ENCODE measurements at places on chromosomes 11 and 22.

DNA sequence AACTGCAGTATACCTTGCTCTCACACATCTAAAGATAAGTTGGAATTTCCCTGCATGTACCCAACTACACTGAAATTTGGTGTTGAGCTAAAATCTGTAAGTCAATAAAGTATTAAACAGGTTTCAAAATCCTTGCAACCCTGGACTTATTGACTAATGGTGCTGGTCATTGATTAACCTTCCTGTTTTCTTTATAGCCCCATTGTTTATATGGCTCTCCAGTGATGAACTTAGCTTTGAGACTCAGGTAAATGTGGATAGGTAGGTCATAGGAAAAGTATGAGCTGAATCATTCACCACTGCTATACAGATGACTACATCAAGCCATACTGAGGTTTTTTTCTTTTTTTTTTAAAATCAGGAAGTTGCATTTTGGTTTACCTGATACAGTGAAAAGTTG, 132.7 kb downstream of the FAT3 start:
- no peak for DNase-seq

DNA sequence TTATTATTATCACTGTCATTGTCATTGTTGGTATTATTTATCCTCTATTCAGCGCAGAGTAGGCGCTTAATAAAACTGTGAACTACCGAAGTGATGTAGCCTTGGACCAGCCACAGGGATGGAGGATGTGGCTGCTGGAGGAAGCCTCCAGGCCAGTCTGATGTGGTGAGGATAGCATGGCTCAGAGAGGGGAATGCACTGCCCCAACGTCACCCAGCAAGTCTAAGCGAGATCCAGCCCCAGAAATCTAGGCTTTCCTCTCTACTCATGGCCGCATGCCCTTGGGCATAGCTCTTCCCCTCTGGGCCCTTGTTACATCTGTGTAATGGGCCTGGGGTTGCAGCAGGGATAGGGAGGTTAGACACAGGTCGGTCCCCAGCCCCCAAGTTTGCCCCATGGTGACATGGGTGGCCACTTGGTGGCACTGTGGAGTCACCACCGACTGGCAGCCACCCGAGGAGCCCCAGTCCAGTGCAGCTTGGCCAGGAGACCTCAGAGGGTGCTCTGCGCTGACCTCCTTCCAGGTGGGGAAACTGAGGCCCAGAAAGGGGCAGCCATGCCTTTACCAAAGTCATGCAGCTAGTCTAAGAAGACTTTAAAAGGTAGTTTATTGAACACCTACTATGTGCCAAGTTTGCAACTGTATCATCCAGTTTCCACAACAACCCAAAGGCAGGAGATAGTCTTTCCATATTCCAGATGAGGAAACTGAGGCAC, 395.7 kb downstream of the MN1 start:
- no peak for DNase-seq

DNA sequence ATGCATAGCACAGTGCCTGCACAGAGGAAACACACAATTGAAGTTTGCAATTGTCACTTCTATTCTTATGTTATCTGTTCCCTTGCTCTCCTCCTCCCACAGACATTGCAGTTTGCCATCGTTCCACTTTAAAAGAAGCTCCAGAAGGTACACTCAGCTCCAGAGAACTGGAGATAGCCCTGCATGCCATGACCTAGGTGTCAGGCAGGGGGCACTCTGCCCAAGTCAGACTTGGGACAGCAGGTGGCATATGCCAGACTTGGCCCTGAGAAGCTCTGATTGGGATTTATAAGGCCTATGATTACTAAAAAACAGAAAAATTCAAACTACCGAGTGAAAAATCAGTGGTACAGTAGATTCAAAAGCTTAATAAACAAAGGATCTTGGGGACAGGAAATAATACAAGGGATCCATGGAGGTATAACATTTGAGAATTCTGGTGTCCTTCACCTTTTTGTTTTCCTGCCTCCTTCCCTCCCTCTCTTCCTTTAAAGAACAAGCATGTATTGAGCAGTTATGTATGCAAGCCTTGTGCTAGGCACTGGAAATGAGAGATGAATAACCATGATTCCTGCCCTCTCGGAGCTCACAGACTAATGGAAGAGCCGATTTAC, 40.0 kb downstream of the TENM4 start:
- no peak for DNase-seq

- no peak for DNase-seq
Observed at GRCh38 chr11:65417702-65418430, 4.7 kb upstream of the NEAT1 start.

DNA sequence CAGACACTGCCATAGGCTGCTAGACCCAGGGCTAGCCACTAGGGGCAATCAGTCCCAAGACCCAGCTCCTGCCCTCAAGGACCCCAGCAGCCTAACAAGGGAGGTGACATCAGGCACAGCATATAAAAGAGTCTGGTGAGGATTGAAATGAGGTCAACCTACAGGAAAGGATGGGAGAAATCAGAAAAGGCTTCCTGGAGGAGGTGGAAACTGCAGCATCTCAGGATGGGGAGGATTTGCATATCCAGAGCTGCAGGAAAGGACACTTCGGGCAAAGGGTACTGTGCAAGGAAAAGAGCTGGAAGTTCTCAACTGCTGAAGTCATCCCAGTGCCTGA, 2.9 kb upstream of the ARFGAP2 start:
- DNase-seq, result no peak

- DNase-seq, result no peak
Observed at GRCh38 chr11:76579056-76579751, 91.3 kb downstream of the LRRC32 start.

DNA sequence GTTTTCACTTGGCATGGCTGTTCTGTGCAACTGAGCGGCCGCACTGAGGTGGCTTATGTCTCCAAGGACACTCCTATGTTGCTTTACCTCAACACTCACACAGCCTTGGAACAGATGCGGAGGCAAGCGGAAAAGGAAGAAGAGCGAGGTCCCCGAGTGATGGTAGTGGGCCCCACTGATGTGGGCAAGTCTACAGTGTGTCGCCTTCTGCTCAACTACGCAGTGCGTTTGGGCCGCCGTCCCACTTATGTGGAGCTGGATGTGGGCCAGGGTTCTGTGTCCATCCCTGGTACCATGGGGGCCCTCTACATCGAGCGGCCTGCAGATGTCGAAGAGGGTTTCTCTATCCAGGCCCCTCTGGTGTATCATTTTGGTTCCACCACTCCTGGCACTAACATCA, 2.1 kb downstream of the CLP1 start:
- no peak for DNase-seq

DNA sequence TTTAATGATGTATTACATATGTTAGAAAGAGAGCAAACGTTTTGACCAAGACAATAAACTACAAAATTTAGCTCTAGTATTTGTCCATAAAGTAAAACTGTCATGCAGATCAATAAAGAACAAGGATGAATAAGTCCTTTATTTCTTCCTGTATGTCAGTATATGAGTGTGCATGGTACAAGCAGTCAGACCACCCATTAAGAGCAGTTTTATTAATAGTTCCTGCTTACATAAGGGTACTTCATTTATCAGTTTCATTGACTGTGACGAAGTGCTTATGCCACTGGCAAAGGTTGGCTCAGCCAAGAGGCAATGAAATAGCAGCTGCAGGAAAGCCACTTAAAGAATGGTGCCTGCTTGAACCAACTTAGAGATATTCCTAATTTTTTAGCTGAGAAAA, 913.0 kb upstream of the CNTN5 start:
- DNase-seq, result no peak

GRCh38 chr11:47177846-47178245, 1.2 kb upstream of the ARFGAP2 start:
- DNase-seq, result no peak

GRCh38 chr11:34594603-34595002, 26.3 kb upstream of the EHF start:
- DNase-seq, result no peak

- DNase-seq, result no peak
Observed at GRCh38 chr11:69157156-69157821, 1.6 kb downstream of the SMIM38 start.

DNA sequence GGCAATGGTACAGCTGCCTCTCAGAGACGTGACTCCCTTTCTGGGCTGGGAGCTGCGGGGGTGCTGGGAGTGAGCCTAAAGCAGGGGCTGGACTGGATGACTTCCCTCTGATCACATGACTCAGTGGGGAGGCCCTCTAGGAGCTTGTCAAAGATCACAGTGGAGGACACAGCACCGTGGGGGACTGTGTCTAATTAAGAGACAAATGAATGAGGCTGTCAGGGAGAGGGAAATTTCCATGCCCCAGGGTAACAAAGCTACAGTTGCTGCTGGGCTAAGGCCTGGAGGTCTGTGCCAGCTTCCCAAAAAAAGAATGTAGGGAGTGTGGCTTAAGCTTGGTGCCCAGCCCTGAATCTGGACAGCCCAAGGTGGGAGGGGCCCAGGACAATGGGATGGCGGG, 262.8 kb upstream of the PLET1 start:
- no peak for DNase-seq

GRCh38 chr11:113493206-113493605, 18.0 kb upstream of the DRD2 start:
- no peak for DNase-seq

GRCh38 chr11:126607374-126607773, 251.9 kb downstream of the ST3GAL4 start:
- DNase-seq, result no peak

- DNase-seq, result no peak
Observed at GRCh38 chr11:111455291-111456085, 56.7 kb downstream of the BTG4 start.

GRCh38 chr11:2588809-2589537, 110.8 kb downstream of the KCNQ1OT1 start:
- DNase-seq, result no peak

DNA sequence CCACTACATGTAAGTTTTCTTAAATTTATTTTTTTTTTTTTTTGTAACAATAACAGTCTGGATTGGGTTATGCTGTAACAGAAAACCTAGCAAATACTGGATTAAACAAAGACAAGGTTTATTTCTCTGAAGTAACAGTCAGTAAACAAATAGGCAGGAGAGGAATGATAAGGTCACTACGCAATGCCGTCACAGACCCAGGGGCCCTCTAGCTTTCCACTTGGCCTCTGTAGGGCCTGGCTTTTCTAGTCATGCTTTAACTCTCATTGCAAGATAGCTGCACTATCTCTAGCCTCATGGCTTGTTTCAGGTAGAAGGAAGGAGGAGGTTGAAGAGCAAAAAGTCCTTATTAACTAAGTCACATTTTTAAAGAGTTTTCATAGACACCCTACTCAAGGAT, 6.5 kb downstream of the OR10A6 start:
- no peak for DNase-seq

DNA sequence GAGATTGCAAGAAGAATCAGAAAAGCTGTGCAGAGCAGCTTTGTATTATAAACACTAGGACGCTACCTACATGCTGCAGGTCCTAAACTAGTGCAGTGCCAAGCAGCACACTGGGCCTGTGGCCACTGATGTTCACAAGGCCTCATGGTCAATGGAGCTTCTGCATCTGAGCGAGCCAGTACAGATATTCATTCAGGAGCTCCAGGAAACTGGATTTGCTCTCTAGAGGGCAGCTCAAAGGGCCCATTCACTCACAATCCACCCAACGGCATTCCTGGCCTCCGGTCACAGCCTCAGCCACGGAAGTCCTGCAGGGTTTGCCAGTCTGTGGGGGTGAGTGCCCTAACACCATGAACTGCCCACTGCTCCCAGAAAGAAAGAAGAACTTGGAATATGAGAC, 5.8 kb upstream of the TBC1D10A start:
- DNase-seq, result no peak

- DNase-seq, result peak; percentile 38
Observed at GRCh38 chr11:120210626-120211521, at the start of gene OAF. OAF (plus strand) TSS chr11:120211032; CDS start chr11:120211280, 248 bp downstream.

- no peak for DNase-seq
Observed at GRCh38 chr11:85886089-85887056, 31.2 kb downstream of the CCDC83 start.

- no peak for DNase-seq
Observed at GRCh38 chr11:74318241-74318932, 6.9 kb upstream of the P4HA3 start.

GRCh38 chr11:100789500-100789899, 102.4 kb downstream of the ARHGAP42 start:
- no peak for DNase-seq

DNA sequence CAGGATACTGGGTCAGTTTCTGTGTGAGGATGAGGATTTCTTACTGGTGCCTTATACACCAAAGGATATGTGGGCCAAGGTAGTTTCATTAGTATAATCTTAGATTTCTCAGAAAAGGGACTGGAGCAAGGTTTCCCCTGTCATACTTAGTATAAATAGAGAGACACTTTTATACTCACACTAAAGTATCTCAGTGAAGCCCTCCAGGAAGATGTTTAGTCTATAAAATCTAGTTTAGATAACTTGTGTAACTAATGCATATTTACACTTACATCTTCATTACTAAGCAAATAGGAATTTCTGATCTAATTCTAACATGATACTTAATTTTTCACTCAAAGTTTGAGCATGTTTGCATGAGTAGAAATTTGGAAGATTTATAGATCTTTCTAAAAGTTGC, 11.1 kb downstream of the EMSY start:
- no peak for DNase-seq

DNA sequence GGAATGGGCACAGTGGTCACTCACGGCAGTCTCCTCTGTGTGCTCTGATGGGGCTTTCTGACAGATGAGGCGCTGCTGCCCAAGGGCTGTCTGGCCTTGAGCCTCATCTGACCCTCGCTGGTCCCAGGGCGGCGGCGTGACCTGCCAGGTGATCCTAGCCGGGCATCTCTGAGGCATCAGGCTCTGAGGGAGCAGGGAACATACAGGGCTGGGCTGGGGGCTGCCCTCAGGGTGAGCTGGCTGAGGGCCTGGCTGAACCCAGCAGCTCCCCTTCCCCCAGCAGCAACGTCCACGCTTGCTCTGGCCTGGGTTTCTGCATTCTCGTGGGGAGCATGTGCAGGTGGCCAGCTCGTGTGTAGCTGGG, 47.6 kb downstream of the MOB2 start:
- no peak for DNase-seq

DNA sequence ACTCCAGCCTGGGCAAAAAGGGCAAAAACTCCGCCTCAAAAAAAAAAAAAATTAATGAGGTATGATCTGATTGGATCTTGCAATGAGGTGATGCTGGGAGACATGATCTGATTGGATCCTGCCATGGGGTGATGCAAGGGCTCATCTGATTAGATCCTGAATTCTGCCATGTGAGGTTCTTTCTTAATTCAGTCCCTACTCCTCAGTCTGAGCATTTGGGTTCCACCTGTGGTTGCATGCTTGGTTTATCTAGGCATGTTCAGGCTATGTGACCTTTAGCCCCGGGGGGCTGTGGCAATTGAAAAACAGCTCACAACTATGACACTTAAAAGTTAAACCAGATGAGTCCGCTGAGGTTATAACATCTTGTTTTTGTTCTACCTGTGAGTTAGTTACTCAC, 4.8 kb upstream of the TRIM6 start:
- DNase-seq, result no peak

DNA sequence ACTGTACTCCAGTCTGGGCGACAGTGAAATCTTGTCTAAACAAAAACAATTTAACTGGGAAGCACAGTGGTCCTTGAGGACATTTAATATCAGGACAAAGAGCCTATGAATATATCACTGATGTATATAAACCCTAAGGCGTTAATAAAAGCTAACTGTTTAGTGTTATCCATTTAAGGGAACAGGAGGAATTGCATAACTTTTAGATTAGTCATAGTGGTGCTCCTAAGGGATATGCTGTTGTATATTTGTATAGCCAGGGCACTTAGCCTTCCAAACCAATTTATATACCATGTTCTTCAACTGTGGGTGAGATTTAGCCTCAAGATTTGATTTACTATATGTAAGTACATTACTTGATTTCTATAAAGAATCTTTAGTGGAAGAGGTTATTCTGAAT, 3.0 kb upstream of the CHEK1 start:
- no peak for DNase-seq
